ENCODE measurements at places on chromosomes 16 and 17.

GRCh38 chr17:28551421-28552175 lies 826 bp downstream of the UNC119 start:
- DNase-seq, result no peak

GRCh38 chr16:89720551-89720812 lies 216 bp downstream of the VPS9D1 start:
- DNase-seq, result no peak

DNA sequence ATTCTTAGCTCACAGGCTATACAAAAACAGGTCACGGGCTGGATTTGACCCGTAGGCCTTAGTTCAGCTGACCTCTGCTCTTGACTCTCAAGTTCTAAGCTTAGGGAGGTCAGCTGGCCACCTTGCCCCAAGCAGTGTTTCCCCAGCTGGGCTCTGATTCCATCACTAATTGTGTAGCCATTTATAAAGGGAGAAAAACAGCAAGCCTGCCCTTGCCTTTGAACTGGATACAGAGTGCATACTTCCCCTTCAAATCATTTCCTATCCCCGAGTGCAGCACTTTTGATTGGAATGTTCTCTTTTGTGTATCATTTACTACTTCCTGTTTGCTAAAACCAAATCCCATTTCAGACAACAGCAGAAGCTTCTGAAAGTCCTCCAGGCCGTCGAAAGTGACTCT lies 153.6 kb downstream of the KATNIP start:
- peak; percentile 34 for DNase-seq

DNA sequence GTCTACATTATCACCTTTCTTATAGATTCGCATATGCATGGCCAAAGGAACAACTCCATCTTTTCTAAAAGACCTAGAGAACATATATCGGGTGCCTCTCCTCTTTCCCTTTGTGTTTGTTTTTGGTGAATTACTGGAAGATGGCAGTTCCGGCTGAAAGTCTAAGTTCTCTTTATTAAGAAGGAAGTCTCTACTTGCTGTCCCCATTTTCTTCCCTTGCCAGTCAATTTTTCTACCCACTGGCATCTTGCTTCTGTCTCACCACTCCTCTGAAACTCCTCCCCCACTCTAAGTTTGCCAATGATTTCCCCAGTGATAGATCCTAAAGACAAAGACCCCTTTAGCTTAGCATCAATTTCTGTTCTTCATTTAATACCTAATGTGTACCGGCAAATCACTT lies 93.9 kb upstream of the CORO6 start:
- no peak for DNase-seq

DNA sequence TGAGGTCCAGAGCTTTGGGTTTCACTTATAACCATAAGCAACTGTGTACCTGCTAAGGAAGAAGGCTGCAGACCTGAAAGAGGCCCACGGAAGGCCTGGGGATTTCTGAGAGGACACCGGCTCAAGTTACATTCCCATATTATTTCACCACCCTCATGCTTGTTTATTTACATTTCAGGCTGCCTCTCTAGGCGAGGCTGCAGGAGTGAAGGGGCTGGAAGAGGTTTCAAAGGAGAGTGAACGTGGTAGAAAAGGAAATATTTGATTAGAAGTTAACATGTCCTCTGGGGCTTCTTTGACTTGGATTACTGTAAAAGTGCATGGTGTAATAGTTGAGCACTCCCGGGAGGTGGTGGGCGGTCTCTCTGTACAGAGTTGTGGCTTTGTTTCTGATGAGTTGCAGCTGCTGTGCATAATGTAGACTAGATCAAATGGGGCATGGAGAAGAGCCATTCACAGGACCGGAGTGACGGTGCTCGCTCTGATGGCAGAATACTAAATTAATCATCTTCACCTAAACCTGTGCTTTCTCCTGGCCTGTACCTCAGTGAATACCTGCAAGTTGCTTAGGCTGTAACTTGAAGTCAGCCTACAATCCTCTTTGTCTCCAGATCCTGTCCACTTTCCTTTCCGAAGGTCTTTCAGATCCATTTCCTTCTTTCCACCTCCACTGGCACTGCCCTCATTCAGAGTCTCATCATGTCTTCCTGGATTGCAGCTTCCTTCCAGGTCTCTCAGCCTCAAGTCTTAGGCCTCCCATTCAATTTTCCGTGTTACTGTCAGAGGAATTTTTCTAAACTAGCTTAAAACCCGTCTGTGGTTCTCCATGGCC lies 1.9 kb upstream of the CPD start:
- DNase-seq, result peak; percentile 86

GRCh38 chr16:11361701-11362451 lies 16.6 kb downstream of the RMI2 start:
- DNase-seq, result no peak

DNA sequence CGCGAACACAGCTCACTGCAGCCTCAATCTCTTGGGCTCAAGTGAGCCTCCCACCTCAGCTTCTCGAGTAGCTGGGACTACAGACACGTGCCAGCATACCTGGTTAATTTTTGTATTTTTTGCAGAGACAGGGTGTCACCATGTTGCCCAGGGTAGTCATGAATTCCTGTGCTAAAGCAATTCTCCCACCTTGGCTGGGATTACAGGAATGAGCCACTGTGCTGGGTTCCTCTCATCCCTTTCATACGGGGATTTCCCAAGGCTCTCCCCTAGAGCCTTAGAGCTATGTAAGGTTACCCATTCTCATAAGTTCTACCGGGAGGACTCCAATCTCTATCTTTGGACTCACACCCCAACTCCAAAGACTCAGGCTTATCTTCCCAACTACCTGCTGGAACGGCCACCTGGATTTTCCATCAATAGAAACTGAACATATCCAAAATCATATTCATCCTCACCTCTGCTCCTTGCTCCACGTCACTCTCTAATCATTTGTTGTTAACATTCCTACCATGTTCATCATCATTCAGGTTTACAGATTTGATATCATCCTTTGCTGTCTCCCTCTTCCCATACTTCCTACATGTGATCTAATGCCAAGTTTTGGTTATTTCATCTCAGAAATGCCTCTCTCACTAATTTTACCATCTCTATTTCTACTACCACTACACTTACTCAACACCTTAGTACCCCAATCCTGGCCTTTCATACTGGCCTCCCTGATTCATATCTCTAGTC lies 92.5 kb downstream of the NCOR1 start:
- no peak for DNase-seq

DNA sequence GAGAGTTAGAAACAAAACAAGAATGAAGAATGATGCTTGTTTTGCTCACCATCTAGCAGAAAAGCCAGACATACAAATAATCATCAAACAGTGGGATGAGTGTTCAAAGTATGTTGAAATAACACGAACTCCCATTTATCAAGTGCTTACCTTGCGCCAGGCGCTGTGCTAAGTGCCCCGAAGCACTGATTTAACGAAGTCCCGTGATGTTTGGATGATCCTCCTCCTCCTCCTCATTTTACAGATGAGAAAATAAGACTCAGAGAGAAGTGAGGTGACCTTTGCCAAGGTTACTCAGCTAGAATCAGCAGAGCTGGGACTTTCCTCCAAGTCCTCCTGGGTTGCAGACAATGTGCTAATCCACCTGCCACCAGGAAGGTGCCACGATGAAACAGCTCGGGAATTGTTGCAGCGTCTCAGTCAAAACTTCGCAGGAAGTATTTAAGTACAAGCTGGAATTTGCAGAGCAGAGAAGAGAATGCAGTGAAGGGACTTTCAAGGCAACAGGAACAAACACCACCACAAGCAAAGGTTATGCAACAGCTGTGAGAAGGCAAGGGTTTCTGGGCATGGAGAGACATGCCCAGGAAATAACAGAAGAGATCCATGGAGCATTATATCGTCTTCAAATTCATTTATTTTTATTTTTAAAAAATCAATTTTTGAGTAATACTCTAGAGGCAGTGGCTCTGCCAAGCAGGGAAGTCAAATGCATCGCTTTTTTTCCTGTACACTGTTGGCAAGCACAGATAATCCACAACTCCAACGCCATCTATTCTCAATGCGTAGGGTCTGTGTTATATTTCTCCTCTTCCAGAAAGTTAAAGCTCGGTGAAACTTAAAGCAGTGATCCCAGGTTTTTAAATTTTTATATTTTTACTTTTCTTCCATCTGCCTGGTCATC lies 11.1 kb downstream of the PRCD start:
- DNase-seq, result no peak

DNA sequence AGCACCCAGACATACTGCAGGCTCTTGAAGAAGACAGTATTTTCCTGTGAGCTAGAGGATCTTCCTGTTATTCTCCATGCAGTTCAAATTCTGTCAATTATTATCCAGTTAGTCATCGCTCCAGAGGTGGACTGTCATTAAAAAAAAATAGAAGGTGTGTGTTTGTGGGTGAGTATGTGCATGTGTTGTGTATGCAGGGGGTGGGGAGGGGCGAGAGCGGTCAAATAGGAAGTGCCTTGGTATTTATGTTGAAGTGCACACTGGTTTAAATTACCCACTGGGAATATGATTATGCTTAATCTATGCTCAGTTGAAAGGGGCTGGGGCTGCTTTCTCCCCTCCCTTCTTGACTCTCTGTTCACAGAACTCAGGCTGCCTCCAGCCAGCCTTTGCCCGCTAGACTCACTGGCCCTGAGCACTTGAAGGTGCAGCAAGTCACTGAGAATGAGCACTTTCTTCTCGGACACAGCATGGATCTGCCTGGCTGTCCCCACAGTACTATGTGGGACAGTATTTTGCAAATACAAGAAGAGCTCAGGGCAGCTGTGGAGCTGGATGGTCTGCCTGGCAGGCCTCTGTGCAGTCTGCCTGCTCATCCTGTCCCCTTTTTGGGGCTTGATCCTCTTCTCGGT lies at the start of gene HSD17B2:
Gene HSD17B2, plus strand, starts transcription at position 273 of the 632 bp plus-strand sequence. Its CDS starts 172 bp downstream, at position 445.
- peak; percentile 58 for DNase-seq

DNA sequence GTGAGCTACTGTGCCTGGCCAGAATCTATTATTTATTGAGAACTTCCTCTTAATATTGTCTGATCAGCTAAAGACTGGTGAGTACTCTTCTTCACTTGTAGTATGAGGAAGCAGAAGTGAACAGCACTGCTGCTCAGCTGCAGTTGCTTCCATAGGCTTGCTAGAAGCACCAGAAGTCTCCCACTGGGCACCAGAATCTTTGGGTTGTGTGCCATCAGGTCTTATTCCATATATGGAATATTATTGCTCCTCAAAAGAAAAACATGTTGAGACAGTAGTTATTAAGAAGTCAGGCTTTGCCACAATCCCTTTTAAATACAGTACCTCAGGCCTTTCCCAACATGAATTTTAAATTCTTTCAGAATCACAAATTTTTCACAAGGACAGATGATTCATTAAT lies 17.2 kb downstream of the SNTB2 start:
- no peak for DNase-seq

DNA sequence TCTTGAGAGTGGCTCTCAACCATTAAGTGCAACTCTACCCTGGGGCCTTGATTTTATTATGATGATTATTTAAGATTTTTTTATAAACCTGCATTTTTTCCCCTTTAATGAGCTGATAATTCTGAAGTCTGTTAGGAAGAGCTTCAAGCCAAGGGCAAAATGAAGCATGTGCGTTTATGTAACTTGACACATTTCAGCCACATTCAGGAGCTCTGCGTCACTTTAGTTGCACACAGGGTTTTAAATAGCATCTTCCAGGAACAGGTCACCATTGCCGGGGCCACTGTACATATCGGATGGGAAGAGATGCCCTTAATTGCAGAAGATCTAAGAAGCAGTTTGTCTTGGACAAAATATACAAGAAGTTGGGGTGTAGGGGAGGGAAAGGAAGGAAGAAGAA lies 89.6 kb downstream of the BMERB1 start:
- DNase-seq, result no peak

DNA sequence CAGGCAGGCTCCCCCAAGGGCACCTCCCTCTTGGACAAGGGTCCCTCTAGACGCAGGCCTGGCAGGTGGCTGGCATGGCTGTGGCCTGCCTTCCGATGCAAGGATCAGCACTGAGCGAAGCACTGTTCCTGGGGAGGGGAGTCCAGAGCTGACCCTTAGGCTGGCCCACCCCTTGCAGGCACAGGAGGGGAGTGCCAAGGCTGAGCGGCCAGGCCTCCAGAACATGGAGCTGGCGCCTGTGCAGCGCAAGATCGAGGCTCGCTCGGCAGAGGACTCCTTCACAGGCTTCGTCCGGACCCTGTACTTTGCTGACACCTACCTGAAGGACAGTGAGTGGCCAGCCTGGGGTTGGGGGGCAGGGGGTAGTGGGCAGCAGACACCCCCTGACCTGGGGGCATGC lies 16.8 kb upstream of the MYO15B start:
- no peak for DNase-seq

- no peak for DNase-seq
Observed at GRCh38 chr16:88505405-88506082, 52.5 kb downstream of the ZFPM1 start.

GRCh38 chr17:80726558-80727408 lies 182.1 kb downstream of the RPTOR start:
- DNase-seq, result no peak

- DNase-seq, result no peak
Observed at GRCh38 chr17:64502809-64503208, 3.3 kb downstream of the DDX5 start.

DNA sequence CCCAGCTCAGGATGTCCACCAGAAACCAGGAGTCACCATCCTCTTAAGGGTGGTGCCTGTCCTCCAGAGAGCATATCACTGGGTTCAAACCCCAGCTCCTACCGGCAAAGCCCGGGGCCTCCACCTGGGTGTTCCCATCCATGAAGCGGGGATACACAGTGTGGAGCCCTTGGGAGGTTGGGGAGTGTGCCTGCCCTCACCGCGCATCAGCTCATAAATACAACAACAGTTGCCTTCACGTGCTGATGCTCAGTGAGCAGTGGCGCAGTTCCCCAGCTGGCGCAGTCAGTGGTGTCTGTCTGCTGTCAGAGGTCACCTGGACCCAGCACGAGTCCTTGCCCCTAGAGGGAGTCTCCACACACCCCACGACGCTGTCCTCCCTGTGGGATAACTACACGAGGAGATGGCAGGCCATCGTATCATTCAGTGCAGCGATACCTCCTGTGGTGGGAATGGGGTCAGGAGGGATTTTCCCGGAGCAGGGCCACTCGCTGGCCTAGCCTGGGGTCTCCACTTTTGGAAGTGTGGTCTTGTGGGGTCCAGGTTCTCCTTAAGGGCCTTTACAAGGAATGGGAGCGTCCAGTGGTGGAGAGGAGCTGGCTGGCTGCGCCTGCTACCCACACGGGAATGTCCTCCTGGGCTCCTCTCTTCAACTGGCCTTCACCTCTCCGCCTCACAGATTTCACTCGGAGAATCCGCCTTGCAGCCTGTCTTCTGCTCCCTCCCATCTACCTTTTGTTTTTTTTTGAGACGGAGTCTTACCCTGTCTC lies 2.3 kb upstream of the ELOB start:
- DNase-seq, result no peak
